Esophagus mucosa (tissue), 1 donor: ENCODE measurements at places on chromosomes 12 and 14. TPM values are rescaled to one million over a fixed set of nuclear protein-coding genes. Genes with fewer than 3 reads are reported as not detected.

DNA sequence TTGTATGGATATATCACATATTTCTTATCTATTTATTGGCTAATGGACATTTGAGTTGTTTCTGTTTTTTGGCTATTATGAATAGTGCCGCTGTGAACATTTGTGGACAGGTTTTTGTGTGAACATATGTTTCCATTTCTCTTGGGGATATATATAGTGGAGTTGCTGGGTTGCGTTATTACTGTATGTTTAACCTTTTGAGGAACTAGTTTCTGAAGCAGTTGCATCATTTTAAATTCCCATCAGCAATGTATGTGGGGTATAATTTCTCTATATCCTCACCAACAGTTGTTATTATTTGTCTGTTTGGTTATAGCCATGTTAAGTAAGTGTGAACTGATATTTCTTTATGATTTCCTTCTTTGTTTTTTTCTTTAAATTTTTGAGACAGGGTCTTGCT, 10.7 kb downstream of the TCTN2 start:
- no peak for ATAC-seq

GRCh38 chr12:54136844-54137580, 51.8 kb downstream of the SMUG1 start:
- ATAC-seq: no peak

DNA sequence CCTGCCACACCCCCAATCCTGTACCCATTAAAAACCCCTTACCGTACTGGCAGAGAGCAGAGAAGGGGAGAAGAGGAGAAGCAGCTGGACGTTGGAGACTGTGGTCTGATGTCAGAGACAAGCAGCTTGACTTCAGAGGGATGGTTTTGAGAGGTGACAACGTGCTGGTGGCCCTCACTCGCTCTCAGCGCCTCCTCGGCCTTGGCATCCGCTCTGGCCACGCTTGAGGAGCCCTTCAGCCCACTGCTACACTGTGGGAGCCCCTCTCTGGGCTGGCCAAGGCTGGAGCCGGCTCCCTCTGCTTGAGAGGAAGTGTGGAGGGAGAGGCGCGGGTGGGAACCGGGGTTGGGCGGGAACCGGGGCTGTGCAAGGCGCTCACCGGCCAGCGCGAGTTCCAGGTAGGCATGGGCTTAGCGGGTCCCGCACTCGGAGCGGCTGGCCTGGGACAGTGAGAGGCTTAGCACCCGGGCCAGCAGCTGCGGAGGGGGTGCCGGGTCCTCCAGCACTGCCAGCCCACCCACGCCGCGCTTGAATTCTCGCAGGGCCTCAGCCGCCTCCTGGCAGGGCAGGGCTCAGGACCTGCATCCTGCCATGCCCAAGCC, 67.6 kb upstream of the PPP4R3A start:
- no peak for ATAC-seq

Gene PTCSC3
- total RNA-seq: not detected

- ATAC-seq: no peak
These were observed 7.8 kb upstream of the CD163L1 start for GRCh38 chr12:7451756-7452155.

DNA sequence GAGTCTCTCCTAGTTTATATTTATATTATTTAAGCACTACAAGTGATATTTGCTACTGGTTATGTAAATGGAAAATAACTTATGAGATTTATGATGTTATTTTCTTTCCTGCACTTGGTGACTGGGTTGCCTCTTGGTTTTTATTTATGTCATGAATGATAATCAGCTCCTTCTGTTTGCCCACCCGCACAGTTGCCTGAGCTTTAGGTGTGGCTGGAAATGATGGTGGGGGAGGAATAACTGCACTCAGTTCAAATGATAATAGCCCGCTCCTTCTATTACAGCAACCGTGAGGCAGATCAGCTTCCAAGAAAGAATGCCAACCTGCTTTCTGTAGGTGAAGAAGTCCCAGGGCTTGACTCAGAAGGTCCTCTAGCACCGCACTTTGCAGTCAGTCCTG, 190.2 kb upstream of the CAND1 start:
- ATAC-seq: no peak

GRCh38 chr12:51275088-51275487, 4.9 kb upstream of the SMAGP start:
- no peak for ATAC-seq

Gene SLC24A4
- total RNA-seq: 0.04 TPM

Gene CMA1
- 0.64 TPM for total RNA-seq

- no peak for ATAC-seq
These were observed 100.7 kb downstream of the CNTN1 start for GRCh38 chr12:40792792-40793386.

- ATAC-seq: no peak
These were observed 11.6 kb upstream of the HECTD1 start for GRCh38 chr14:31219169-31219568.

DNA sequence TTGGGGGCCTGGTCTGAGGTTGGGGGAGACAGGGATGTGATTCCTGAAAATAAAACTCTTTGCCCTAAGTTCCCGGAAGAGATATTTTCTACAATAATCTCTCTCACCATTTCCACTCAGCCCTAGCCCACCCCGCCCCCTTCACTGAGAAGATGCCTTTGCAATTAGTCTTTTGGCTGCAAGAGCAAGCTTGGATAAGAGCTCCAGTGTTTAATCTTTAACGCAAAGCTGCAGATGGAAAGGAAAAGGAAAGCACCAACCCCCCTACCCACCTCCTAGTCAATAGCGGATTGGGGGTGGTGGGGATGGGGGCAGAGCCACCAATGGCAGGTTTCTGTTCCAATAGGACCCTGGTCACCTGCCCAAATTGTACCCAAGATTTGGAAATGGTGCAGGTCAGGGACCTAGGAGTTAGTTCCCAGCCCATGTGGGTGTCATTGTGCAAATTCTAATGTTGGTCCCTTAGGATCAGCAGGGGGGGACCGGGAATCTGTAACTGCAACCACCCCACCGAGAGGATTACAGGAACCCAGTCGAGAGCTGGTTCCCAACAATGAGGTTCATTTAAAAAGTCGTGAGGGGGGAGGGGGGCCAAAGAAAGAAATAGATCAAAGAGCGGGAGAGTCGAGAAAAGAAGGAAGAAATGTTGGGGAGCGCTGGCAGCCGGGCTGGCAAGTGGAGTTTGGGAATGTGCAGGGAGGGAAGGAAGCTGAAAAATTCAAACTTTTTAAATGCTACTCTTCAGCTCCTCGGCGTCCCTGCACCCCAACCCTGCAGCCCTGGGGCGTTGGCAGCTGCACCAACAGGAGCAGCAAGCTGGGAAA, 1.6 kb downstream of the ZFP36L1 start:
- no peak for ATAC-seq

Gene TAS2R42
- total RNA-seq: not detected

DNA sequence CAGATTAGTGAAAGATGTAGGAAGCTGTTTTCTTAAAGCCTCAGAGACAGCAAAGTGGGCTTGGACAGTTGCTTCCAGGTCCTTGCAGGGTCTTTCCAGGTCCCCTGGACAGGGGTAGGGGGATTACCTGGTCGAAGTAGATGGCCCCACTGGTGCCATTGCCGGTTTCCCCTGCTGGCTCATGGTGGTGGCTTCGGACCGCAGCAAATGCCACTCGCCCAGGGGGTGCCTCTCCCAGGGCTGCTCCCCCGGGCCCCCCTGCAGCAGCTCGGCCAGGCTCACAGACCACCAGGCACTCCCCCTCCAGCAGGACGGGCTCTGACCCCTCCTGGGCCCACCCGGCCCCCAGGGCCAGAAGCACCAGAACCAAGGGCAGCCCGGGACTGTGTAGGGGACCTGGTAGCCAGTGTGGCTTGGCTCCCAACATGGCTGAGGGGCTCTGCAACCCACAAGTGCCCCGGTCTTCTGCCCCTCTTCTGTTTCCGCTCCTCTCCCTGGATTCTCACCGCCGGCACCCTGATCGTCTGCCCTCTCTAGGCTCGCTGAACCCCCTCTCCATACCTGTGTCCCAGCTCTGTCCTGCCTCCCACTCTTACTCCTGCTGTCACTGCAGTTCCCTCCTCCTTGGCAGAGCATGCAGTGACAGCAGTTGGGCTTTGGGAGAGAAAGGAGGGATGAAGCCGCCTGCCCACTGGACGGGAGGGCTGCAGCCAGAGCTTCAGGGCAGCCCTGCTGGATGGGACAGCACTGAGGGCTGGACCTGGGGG, 657 bp downstream of the CBLN3 start:
- ATAC-seq: no peak

Gene ASCL4
- not detected for total RNA-seq

Gene SCFD1
- 62.6 TPM for total RNA-seq

- no peak for ATAC-seq
These were observed 165.8 kb downstream of the ESRRB start for GRCh38 chr14:76541594-76542219.

- no peak for ATAC-seq
These were observed 137.3 kb downstream of the MSRB3 start for GRCh38 chr12:65415826-65416225.

DNA sequence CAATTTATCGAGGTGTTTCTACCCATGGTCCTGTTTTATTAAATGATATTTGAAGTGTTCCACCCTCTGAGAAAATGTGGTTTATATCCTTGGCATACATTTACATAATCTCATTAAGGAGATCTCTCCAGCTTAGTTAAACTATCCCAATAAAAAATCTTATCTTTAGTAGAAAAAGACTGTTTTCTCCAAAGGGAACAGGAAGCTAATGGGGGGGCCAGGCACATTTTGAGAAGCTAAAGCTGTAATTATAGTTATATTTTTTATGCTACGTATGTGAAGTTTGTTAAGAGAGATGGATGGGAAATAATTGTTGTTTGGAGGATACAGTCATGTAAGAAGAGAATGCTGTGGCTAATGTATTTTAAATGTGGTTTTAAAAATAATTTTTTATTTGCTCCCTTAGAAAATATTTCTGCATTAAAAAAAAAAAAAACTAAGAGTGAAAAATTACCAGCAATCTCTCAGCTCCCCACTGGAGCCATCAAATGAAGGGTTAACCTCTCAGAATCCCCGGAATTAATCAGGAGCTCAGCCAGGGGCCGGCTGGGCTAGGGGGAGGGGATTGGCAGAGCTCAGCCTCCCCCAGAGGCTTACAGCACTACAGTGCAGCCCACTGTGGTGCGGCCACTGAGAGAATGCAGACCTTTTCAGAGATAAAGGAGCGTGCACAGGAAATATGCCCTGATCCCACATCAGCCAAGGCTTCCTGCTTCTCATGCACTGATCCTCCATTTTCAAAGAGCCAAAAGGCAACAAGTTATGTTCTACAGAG, 185.8 kb downstream of the EGLN3 start:
- no peak for ATAC-seq

Gene NFATC4
- 3.4 TPM for total RNA-seq

DNA sequence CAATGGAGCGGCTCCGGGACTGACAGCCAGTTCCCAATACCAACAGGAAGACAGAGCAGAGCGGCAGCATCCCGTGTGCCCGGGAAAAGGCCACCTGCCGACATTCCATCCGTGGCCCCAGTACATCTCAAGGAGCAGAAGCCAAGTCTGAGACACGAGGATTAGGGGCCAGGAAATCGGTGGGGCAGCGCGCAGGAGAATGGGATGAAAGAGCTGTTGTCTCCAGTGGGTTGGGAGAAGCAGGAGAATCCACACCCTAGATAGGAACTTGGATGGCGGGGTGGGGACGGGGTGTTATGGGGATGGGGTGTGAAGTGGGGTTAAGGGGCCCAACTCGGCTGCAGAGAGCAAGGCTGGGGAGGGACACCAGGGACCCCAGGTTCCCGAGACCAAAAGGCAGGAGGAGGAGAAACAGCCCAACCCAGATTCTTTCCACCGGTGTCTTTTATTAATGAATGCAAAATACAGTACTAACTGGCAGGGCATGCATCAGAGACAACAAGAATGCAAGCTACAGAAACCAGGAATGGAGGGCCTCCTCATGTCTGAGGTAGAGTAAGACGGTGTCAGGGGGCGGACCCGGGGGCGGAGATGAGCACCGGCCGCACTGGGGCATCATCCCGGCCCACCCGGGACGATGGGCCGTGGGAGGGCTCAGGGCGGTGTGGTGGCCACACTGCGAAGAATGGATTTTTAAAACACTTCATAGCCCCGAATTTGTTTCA, 50.3 kb downstream of the BEGAIN start:
- no peak for ATAC-seq

DNA sequence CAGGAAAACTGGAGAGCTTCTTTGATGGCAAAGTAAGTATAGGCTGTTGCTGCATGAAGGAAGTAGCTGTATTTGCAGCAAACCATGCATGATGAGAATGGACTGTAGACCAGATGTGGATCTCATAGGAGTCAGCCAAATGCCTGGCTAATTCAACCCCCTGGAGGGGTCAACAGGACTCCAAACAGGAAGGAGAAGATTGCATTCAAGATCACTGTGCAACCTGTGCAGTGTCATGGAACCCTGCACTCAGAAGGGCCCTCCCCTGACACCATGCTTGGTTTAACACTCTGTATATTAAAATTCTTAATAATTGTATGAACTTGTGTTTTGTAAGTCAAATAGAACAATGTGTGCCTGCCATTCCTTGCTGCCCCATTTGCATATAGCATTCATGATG, 225.1 kb upstream of the FSCB start:
- no peak for ATAC-seq
